ENCODE measurements at places on chromosomes 12 and 14. TPM values are rescaled to one million over a fixed set of nuclear protein-coding genes. Genes with fewer than 3 reads are reported as not detected.

GRCh38 chr12:123671876-123672275 lies 963 bp downstream of the TCTN2 start:
- DNase-seq, result no peak
- peaks cover 17% of the 10 kb centered on the region for H3K4me1 ChIP-seq
- H3K36me3 ChIP-seq, result peaks cover 23% of the 10 kb centered on the region
- H3K27me3 ChIP-seq, result no peaks in the 10 kb centered on the region
- no peak overlapping the region for H3K27ac ChIP-seq

DNA sequence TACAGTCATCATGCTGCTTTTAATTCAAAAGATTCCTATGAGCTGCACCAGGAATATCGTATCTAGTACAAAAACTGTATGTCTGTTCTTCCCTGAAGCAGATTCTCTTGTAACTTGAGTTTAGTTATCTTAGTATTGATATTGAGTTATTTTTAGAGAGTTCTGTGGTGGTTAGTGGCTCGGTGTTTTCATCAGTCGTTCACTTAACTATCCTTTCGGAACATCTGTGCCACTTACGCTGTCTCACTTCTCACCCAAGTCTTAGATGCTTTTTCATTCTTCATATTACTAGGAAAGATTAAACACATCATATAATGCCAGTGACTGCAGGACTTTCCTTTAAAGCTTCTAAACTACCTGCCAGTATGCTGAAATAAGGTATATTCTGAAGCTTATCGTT lies 251.0 kb downstream of the FBXL14 start:
- no peaks in the 10 kb centered on the region for H3K36me3 ChIP-seq
- H3K4me3 ChIP-seq, result no peak overlapping the region
- H3K4me1 ChIP-seq, result peaks cover 14% of the 10 kb centered on the region
- H3K27me3 ChIP-seq, result no peaks in the 10 kb centered on the region
- DNase-seq, result no peak
- H3K27ac ChIP-seq, result no peak overlapping the region

Gene ABHD4
- total RNA-seq, result 23.2 TPM

DNA sequence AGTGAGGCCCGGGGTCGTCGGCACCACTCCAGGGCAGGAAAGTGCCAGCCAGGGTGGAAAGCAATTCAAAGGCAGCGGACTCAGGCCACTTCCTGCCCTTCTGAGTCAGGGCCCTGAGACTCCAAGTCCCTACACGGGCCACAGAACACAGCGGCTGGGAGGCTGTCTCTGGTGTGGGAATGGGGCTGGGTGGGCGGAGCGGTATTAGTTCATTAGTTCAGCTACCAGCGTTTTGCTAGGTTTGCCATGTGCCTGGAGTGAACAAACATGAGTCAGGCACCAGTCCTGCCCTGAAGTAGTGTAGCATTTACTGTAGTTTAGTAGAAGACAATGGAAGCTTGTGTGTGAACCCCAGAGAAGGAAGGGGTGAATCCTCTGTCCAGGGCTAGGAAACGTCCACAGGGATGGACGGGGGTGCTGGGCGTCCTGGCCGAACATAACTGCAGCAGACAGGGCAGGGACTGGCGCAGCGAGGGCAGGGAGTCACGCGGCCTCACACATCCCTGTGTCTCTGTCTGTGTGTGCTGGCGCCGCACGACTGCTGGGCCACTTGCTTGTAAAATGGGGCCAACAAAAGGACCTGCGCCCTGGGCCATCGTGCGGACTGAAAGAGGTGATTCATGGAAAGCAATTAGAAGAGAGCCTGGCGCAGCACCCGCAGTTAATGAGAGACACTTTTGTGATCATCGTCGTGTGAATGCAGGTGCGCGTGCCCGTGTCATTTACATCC lies 186.4 kb upstream of the PRMT8 start:
- DNase-seq, result no peak
- H3K4me1 ChIP-seq, result peaks cover 14% of the 10 kb centered on the region
- H3K27me3 ChIP-seq, result peaks cover 11% of the 10 kb centered on the region
- H3K36me3 ChIP-seq, result no peaks in the 10 kb centered on the region
- H3K27ac ChIP-seq, result no peak overlapping the region
- no peak overlapping the region for H3K4me3 ChIP-seq

GRCh38 chr14:88130057-88130432 lies 125.1 kb downstream of the GPR65 start:
- H3K27me3 ChIP-seq, result no peaks in the 10 kb centered on the region
- no peaks in the 10 kb centered on the region for H3K36me3 ChIP-seq
- H3K27ac ChIP-seq, result peak overlapping the region; percentile 52
